ENCODE measurements at places on chromosomes 7 and 10.

DNA sequence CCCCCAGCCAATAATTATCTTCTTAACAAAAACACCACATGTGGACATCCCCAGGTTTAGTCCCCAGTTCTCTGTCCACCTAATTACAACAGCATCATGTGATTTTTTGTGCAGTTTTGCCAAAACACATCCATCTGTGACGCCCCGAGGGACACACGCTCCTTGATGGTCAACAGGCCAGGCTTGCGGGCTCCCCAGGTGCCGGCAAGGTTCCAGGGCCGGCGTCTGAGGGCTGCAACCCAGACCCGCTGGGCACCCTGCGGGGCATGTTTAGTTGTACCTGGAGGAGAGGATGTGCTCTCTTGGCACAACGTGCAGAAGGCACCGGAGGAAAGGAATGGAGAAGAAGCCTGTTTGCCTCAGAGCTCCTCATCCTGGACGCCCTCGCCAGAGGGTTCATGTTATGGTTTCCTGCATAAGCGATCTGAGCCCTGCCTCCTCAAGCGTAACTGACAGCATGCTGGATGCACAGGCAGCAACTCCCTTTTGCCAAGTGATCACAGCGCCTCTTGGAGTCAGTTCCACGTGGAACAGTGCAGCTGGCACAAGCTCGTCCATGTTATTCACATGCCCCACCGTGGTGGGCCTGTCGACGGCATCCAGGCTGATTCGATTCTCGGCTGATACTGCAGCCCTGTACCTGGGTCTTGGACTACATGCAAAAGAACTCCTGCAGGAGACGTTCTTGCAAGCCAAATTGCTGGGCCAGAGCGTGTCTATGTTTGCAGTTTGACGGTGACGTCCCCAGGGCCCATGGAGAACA, 41.6 kb downstream of the JAKMIP3 start:
- no peak for DNase-seq

- DNase-seq = no peak
Measured at GRCh38 chr7:138768241-138768640, 29.6 kb upstream of the TMEM213 start.

DNA sequence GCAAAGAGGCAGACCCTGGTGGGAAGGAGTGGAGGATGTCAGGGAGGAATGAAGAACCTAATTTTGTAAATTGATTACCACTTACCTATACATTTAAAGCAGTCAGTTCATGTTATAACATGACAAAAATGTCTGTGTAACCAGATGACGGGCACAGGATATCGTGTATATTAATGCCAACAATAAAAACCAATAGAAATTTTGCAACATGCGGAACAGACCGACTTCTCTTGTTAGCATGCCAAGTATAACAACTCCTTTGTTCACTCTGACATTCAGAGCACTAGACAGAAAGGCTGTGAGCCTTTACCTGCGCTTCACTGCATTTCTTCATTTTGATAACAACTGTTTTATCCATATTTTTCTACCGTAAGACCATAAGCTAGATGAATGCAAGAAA, 29.9 kb downstream of the CDK6 start:
- DNase-seq = no peak

- no peak for DNase-seq
Measured at GRCh38 chr10:43901744-43902504, 253.2 kb upstream of the ZNF32 start.

DNA sequence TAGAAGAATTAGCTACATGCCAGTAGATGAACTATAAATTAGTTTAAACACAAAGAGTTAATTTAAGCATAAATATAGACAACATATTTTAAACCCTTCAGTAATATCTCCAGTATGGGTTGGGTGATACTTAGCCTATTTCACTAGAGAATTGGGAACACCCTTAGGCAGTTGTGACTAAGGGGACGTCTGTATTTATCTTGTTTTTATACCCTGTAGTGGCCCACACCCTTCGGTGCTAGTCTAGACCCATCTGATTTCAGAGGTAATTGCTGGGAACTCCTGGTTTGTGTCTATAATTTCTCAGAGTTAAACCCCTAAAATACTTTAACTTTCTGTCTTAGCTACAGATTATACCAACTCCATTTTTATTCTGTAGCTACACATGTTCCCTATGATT, 11.5 kb upstream of the STEAP4 start:
- no peak for DNase-seq

DNA sequence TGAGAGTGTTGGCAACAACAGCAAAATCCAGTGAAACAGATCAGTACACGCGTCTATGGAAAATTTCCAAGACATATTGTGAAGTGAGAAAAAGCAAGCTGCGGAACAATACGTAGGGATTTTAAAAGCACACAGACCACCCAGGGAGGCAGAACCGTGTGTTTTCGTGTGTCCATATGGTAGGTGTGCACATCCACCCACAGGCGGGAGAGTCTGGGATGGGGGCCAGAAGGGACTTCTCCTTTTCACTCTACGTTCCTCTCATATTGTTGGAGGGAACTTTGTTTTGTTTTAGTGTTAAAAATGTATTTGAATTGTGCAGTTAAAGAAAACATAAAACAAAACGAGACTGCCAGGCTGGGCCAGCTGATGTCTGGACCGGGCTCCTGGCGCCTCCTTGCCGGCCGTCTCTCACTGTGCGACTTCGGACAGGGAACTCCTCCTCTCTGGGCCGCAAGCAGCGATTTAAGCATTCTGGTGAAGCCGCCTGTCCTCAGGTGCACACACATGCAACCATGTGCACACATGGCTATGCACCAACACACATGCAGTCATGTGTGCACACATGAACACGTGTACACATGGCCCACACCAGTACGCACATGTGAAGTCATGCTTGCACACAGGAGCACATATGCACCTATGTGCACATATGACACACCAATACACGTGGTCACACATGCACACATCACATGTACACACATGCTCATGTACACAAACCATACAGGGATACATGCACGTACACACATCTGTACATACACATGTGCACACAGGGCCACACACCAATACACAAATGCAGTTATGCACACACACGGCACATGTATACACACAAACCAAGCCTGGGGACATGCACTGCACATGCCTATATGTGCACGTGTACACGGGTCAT, 141.1 kb downstream of the ELFN1 start:
- DNase-seq = no peak

- DNase-seq = no peak
Measured at GRCh38 chr10:58291538-58292174, 22.7 kb downstream of the CISD1 start.

GRCh38 chr10:18582803-18583202, 68.6 kb downstream of the NSUN6 start:
- no peak for DNase-seq

GRCh38 chr7:2736411-2736914, 48.5 kb downstream of the AMZ1 start:
- DNase-seq = no peak

- no peak for DNase-seq
Measured at GRCh38 chr10:117413928-117414618, 38.8 kb upstream of the PDZD8 start.

- DNase-seq = no peak
Measured at GRCh38 chr10:71547876-71548846, 151.4 kb downstream of the CDH23 start.

- DNase-seq = no peak
Measured at GRCh38 chr7:83837683-83838082, 188.7 kb upstream of the SEMA3E start.

- DNase-seq = no peak
Measured at GRCh38 chr10:64148607-64149006, 627.4 kb downstream of the REEP3 start.

Data from T-helper 2 cell (primary cell).